Ureter (tissue), 1 donor: ENCODE measurements at places on chromosomes 2 and 18. TPM values are rescaled to one million over a fixed set of nuclear protein-coding genes. Genes with fewer than 3 reads are reported as not detected.

DNA sequence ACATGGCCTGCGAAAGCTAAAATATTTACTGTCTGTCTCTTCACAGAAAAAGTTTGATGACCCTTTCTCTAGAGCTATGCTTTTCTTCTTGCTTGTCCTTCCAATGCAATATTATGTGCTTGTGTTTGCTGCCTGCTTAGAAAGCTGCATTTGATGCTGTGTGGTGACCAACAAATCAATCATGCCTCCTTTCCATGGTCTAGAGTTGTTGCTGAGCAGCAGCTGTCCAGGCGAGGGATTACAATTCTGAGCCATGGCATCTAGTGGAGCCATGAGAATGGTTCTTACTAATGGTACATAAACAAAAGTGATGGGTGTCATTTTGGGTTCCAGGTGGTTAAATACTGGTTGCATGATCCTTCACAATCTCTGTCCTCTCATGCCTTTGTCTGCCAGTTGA is 1142.1 kb downstream of the DPP10 start:
- DNase-seq: no peak

GRCh38 chr2:223437788-223438187 is 164.4 kb downstream of the SCG2 start:
- no peak for DNase-seq

- no peak for DNase-seq
Observed at GRCh38 chr2:158724803-158725381, 70.2 kb upstream of the DAPL1 start.

DNA sequence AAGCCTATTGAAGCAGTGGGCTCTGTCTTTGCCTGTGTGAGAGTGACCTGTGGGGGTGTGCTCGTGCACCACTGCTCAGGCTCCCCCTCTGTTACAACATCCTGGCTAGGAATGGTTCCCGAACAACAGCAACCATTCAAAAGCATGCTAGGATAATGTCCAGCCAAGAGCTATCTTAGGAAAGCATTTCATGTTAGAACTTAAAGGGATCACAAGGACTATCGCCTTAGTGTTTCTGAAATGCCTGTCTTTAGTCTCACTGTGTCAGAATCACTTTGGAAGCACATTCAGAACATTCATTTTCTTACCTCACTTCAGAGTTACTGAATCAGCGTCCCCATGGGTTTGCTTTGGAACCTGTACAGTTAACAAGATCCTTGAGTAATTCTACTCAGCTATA is 134.9 kb upstream of the DSEL start:
- DNase-seq: no peak

Gene SETBP1
- total RNA-seq: 51.0 TPM

Gene DNAH7
- 5.5 TPM for total RNA-seq

Gene ASNSD1
- total RNA-seq: 32.1 TPM

Gene CIAO1
- total RNA-seq: 79.4 TPM
